Activated T-cell treated with anti-CD3 and anti-CD28 coated beads, Interleukin-2, amount 50 U/mL, for 72 hours (primary cell): ENCODE measurements at places on chromosomes 7 and 10.
A peak's percentile ranks its signal among the peaks of the same experiment; 100 is the strongest.

DNA sequence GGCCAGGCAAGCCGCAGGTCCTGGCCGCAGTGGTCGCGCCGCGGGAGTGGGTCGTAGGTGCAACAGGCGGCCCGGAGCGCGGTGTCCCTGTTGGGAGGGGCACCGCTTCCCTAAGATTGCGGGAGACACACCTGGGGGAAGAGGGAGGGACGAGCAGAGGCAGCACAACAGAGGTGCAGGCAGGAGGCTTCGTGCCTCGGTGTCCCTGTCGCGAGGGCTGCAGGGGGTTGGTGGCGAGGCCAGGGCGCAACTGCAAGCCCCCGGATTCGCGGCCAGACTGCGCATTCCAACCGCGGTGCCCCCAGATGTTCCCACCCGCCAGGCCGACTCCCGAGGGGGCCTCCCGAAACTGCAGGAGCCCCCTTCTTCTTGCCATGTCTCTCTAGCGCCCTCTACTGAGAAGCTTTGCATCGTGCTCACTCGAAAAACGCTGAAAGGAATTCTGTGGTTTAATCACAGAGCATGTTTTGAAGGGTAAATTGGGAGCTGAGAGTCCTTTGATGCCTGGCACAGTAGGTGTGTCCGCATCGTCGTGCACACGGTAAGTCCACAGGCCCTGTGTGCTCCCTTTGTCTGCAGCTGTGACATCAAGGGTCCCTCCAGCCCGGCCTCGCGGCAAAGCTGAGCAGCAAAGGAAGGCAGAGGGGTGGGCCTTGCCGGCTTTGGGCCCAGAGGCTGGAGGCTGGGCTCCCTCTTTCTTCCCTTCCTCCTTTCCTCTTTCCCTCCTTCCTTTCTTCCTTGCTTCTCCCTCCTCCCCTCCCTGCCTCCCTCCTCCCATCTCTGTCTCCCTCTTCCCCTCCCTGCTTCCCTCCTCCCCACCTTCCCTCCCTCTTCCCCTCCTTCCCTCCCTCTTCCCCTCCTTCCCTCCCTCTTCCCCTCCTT lies 6.2 kb upstream of the MBL2 start:
- no peak for DNase-seq

- no peak for DNase-seq
Measured at GRCh38 chr7:108561047-108561619, 8.4 kb downstream of the THAP5 start.

DNA sequence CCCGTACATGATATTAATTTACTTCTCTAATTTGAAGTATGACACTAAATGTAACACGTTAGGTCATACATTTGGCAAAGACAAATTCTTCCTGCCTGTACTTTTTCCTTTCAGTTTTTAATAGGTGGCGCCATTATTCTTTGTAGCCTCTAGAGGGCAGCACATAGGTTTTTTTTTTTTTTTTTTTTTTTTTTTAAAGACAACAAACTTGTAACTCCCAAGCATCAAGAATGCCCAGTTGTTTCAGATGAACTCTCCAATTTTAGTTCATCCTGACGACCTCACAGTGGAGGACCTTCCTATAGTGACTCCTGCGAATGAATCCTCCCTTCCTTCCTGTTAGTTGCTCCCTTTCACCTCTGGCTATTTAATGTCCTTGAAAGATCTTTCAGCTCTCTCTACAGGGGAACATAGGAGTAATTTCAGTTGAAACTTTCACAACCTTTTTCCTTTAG lies 139.3 kb upstream of the HDAC9 start:
- no peak for DNase-seq

DNA sequence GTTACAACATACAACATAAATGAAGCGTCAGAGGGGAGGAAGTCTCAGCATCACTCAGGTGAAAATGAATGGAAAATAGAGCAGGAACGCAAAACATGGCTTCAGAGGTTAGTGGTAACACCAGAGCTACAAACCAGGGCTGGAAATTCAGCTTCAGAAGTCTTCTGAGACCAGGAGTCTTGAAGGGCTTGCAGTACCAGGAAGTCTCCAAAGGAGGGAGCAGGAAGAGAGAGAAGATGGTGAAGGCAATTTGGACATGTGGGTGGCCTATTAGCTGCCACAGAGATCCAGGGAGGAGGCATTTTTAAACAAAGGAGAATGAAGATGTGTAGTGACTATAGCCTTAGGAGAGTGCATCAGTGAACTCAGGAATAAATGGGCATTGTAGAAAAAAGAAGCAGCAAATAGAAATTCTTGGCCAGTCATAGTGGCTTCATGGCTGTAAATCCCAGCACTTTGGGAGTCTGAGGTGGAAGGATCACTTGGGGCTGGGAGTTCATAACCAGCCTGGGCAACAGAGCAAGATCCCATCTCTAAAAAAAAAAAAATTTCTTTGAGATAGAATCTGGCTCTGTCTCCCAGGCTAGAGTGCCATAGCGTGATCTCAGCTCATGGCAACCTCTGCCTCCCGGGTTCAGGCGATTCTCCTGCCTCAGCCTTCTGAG lies 9.3 kb upstream of the TET1 start:
- DNase-seq, result peak; percentile 45

GRCh38 chr10:87844837-87845623 lies 18.3 kb downstream of the KLLN start:
- DNase-seq, result peak; percentile 14

DNA sequence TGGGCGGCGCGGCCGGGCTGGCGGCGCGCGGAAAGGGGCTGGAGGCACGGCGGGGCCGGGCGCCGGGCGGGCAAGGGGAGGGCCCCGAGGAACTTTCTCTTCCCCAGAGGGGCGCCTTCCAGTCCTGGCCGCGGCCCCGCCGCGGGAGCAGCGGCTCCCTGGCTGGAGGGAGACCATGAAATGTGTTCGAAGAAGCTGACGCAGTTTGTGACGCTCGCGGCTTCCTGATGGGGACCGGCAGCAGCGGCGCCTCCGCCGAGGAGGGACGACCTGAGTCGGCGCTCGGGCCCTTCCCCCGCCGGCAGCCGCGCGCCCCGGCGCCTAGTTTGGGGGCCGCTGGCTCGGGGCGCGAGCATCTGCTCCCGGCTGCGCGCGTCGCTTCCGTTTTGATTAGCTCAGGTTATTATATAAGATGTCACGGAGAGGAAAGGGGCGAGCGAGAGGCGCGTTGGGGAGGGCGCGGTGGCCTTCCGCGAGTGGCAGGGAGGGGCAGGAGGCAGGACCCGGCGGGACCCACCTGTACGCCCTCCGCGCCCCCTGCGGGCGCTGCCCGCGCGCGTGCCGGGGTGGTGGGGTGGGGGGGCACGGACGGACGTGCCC lies 57.1 kb upstream of the PCGF5 start:
- peak; percentile 76 for DNase-seq
